Renal cortical epithelial cell (primary cell): ENCODE measurements at places on chromosomes 5 and 9. TPM values are rescaled to one million over a fixed set of nuclear protein-coding genes. Genes with fewer than 3 reads are reported as not detected.

Gene DNAH5
- total RNA-seq: 3.6 and 7.7 TPM in 2 replicates

Gene ZNF879
- 2.8 and 4.8 TPM in 2 replicates for total RNA-seq

Gene ZNG1C
- 18.4 and 39.4 TPM in 2 replicates for total RNA-seq

Gene ANKRD31
- total RNA-seq: under 0.01 and 0.25 TPM in 2 replicates

Gene DMGDH
- 4.5 and 9.3 TPM in 2 replicates for total RNA-seq

Gene SLC34A1
- 0.05 TPM in 1 of 2 replicates, not detected in the other for total RNA-seq

Gene CARTPT
- total RNA-seq: not detected in 2 replicates

DNA sequence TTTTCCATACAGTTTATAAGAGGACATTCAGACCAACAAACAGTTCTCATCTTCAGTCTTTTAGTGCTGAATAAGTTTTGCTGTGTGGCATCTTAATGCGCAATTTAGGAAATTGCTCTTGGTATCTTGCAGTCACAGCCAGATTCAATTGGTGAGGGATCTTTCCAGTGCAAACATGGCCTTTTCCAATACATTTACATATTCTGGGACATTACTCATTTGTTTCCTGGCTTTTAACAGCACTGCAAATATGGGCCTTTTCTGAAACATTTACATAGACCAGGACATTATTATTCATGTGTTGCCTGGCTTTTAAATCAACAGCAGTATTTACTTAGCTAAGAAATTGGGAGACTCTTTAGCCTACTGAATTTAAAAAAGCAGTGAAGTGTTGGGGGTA lies 22.7 kb downstream of the ANKRD33B start:
- no peak for DNase-seq

DNA sequence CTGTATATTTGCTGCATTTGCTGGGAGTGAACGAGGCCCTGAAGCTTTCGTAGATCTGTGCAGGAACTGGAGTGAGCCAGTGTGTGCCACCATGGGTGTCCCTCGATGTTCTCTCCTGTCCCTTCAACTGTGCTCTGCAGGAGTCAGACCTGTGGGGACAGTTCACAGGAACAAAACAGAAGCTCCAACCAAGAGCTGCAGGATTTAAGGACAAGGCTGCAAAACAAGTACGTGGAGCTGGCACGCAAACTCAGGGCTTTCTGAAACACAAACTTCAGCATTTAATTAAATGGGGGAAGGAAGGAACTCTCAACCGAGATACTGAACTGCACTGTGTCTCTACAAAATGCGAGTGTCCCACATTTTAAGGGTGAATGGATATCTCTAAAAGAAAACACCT lies 24.2 kb downstream of the BASP1 start:
- no peak for DNase-seq

GRCh38 chr5:23302438-23302837 lies 205.0 kb upstream of the PRDM9 start:
- no peak for DNase-seq

DNA sequence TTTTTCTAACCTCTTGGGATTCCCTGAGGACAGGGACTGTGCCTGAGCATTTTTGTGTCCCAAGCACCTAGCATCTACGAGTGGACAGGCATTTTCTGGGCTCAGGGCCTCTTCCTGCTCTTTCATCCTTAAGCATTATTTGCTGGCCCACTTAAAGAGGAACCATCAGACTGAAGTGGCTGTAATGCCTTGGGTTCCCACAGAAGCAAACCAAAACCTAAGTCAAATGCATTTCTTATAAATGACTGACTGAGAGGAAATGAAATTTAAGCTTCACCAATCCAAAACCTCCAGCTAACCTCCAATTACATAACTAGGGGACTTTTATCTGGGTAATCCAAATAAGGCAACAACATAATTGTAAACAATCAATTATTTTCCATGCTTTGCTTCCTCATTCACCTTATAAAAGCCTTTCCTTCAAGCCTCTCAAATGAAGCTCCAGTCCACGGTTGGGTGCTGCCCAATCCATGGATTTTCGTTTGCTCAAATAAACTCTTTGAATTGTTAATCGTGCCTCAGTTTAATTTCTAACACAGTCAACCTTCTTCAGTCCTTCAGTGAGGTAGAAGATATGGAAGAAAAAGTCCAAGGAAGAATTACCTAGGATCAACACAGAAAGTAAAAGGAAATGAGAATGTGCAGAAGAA lies 25.3 kb upstream of the SLC31A2 start:
- no peak for DNase-seq

- peak; percentile 60 for DNase-seq
Observed at GRCh38 chr5:145855763-145856267, 17.0 kb downstream of the GRXCR2 start.

DNA sequence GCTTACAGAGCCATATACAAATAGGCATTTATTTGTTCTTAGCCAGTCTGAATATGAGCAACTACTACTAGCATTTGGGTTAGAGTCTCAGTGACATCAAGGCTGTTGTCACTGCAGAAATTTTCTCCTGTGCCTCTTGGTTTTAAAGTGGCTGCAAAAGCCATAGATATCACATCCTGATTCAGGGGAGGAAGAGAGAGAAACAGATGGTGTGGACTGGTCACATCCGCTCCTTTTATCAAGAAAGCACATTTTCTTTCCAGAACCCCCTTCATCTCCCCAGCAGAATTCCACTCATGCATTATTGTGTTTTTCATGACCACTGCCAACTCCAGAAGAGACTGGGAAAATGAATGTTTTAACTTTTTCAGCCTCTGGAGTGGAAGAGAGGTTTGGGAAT lies 69.8 kb downstream of the PTTG1 start:
- no peak for DNase-seq
